ENCODE measurements at places on chromosomes 6 and 20.

GRCh38 chr20:64056889-64057627 is 5.9 kb upstream of the TCEA2 start:
- DNase-seq = no peak

- DNase-seq = no peak
Measured at GRCh38 chr6:80181352-80182081, 75.0 kb downstream of the BCKDHB start.

DNA sequence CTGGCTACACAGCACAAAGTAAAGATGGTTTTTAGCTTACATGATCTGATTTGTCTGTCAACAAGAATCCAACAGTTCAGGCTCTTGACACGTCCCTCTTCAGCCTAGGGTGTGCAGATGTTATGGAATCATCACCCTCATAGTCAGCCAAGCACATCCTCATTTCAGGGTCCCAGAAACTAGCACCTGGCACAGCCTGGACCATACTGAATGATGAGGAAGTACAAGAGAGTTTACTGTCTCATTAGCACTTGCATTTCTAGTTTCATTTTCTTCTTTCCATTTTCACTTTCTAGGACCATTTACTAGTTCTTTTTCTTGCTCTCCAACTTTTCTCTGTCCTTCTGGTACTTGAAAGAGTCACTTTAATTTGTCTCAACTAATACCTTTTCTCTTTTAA is 6.5 kb downstream of the RIPOR2 start:
- DNase-seq = no peak

GRCh38 chr20:8860011-8860495 is 208.8 kb upstream of the PLCB4 start:
- DNase-seq = no peak

- DNase-seq = no peak
Measured at GRCh38 chr6:152124429-152125074, 317.1 kb downstream of the ESR1 start.

GRCh38 chr20:43835944-43836508 is 78.6 kb upstream of the TOX2 start:
- no peak for DNase-seq

DNA sequence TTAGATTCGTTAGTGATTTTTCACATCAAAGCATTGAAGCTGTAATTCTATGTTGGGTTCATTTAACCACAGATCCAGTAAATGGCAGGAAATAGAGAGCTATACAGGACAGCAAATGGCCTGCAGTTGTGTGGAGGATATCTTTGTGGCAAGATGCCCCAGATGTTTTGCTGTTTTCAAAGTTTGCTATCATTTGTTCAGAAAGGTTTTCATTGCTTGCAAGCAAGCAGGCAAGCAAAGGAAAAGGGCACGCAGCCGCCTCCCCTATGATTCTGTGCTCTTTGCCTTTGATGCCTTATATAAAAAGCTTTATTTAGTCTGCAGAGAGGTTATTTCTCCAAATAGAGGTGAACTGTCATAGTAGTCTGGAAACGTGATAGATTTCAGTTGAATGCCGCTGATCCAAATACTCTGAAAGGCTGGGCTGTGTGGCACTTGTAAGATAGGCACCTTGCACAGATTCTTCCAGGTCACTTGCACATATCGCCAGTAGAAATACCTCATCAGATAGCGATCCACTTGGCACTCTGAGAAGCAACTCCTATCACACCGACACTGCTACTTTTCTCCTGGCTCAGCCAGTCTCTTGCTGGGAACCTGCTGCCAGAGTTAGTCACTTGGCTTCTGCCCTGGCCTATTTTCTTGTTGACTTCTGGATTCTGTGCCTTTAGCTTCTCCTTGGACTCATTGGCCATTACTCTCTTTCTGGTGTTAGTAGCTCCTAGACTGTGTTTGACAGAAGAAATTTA is 66.4 kb downstream of the UTRN start:
- no peak for DNase-seq

DNA sequence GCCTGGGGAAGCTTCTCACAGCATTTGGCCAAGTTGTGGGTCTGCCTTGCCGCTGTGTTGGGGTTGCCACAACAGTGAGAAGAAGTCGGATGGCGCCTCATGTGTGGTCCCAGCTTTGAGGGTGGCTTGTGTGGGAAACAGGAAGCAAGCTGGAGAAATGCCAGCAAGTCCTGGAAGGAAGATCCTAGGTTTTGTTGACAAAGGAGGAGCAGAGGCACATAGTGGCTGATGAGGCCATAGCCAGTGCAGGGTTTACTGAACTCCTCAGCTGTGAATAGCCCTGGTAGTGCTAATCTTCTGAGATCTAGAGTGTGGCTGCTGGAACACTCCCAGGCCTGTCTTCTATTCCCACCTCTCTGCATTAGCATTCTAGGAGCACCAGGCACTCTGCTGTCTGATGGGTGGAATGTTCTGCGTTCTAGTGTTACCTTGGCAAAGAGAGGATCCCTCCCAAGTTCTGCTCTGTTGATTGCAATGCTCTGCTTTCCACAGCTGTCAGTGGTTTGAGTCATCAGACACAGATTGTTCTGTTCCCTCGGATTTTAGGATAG is 25.2 kb downstream of the SNPH start:
- no peak for DNase-seq

DNA sequence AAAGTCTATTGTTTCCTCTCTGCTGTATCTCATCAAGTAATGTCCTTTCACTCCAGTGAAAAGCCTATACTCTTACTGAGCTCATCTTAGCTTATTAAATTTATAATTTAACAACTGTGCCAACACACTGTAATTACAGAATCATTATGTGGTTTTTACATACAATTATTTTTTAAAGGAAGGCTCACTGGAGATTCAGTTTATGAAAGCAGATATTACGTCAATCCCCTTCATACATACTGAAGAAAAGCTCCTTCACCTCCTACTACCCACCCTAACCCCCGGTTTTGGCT is 28.1 kb downstream of the ARHGAP18 start:
- no peak for DNase-seq

DNA sequence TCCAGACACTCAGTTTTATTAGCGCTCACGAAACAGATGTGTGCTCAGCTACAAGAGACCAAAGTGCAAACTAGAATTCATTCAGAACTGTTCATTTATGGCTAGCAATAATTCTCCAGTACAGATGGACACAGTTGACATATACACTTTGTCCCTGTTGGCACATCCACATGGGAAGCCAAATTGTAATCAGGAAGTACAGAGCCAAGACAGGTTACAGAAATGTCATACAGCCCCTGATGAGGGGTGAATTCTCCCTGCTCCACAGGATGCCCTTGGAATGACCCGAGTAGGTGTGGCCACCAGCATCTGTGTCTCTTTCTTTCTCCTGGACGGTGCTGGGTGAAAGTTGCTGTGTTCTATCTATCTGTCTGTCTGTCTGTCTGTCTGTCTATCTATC is 7.6 kb downstream of the DHX35 start:
- no peak for DNase-seq

DNA sequence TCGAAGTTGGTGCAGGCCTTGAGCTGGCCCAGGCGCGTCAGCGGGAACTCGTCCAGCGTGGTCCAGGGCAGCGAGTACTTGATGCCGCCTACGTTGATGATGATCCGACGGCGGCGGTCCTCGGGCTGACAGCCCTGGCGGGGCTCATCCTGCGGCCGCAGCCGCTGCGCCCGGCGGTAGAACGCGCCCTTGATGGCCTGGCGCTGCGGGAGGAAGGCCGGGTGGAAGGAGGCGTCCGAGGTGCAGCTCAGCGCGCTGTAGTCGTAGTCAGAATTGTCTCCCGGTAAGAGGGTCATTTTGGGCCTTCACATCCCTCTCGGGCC is 12.9 kb downstream of the KCNG1 start:
- DNase-seq = no peak

- DNase-seq = no peak
Measured at GRCh38 chr6:98974309-98974708, 26.6 kb upstream of the FBXL4 start.

DNA sequence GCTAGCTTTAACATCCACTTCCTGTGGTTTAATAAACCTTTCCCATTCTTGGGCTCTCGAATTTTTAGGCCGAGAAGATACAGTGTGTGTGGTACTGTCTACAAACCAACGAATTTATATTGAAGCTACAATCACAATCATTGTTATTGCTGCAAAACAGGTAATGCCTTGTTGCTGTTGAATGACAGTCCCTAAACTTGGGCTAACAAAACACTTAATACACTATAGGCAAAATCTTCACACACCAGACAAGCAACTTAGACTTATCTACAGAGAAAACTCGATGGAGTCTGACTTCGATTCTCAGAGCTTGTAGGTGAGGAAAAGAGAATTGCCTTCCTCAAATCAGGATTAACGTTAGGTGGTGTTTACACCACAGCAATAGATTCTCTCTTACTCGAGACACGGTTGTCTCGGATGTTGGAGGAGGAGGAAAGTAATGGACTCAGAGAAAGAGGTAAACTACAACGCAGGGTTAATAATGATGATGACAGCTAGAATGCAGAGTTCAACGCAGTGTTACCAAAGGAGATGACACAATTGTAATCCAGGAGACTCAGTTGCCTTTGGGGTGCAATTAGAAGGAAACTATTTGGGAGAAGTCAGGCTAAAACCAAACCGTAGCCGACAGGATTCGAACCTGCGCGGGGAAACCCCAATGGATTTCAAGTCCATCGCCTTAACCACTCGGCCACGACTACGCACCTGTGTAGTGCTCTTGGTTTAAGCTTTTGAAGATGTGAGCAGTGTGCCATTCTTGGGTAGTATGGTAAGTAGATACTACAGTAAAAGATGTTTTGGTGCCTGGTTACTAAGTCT is 32.5 kb upstream of the ZNF184 start:
- DNase-seq = no peak

DNA sequence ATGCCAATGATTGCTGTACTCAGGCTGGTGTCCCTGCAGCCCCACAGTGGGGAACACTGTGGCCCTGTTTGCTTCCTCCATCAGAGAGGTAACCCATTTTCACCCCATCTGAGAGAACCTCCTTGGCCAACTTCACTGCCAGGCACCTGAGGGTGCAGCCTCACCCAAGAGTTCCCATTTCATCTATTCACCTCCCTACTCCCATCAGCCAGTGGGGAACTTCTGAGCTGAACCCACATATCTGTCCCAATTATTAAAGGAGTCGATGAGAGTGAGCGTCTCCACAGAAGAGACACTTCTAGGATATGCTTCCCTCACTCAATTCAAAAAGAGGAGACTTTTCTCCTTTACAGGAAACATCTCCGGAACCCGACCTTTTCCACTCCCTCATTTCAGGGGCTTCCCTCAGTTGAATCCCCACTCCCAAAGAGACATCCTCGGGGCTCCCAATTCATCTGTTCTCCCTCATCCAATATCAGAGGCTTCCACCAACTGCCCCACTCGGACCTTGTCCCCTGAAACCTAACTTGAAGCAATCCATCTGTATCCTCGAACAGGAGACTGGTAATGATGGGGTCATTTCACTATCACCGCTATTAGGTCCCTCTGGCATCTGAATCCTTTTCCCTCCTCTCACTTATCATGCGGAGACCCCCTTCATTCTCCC is 988 bp downstream of the UBE2V1 start:
- no peak for DNase-seq

GRCh38 chr6:6683969-6684833 is 95.7 kb downstream of the LY86 start:
- no peak for DNase-seq

DNA sequence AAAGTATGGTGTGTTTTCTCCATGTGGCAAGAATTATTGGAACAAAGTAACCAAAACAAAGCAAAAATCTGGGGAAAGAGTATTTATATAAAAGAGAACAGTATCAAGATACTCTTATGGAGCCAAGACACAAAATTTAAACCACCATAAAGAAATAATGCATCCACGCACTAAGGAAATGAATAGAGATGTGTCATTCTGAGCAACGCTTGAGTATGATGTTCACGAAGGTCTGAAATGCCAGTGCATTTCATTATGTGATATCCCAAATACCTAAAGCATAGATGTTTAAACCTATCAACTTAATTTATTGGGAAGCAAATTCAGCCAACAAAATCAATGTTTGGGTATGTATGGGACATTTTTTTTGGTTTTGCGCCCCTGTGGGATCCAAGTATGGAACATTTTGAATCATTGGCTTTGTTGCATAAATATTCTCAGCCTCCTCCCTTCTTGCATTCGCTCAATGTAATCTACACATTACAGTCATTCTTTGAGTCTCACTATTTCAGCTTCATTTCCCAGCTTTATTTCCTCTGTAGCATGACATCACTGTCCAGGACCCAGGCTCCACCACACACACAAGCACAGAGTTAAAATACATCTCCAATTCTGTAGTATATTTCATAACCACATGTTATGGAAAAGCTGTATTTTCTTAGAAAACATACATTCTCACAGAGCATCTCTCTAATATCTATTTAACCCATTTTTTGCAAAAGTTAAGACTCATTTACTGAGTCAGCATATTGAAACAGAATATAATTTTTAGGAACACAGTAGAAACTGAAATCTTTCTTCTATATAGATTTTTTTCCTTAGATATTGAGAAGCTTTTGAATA is 11.6 kb upstream of the MOXD1 start:
- no peak for DNase-seq

DNA sequence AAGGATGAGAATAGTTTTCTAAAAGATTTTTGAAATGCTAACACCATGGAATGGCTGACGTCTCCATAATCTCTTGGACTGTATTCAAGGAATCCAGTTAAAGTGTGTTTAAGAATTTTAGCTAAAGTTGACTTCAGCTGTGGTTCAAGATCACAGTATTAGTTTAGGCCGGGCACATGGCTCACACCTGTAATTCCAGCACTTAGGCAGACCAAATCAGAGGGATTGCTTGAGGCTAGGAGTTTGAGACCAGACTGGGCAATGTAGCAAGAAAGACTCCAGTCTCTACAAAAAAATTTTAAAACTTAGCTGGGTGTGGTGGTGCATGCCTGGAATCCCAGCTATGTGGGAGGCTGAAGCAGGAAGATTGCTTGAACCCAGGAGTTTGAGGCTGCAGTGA is 68.2 kb downstream of the RFPL4B start:
- no peak for DNase-seq

GRCh38 chr20:2112910-2113309 is 11.3 kb downstream of the STK35 start:
- no peak for DNase-seq

- DNase-seq = no peak
Measured at GRCh38 chr20:53222416-53222815, 250.3 kb downstream of the TSHZ2 start.

- no peak for DNase-seq
Measured at GRCh38 chr6:83615025-83615999, 93.6 kb downstream of the SNAP91 start.

GRCh38 chr6:125904871-125905270 is 51.7 kb upstream of the HINT3 start:
- no peak for DNase-seq

GRCh38 chr6:81770381-81770780 is 17.9 kb upstream of the TENT5A start:
- no peak for DNase-seq

- peak; percentile 74 for DNase-seq
Measured at GRCh38 chr6:119350202-119350951, 816 bp upstream of the MAN1A1 start.

GRCh38 chr20:63060057-63060991 is 53.6 kb upstream of the BHLHE23 start:
- no peak for DNase-seq

GRCh38 chr20:53298911-53299310 is 294.7 kb downstream of the ZNF217 start:
- no peak for DNase-seq

Data from hindlimb muscle (tissue), 1 donor.